ENCODE measurements at places on chromosomes 6 and 20. TPM values are rescaled to one million over a fixed set of nuclear protein-coding genes. Genes with fewer than 3 reads are reported as not detected.

TMEM170B gene
- 9.5 TPM for total RNA-seq

NINL gene
- total RNA-seq: 7.4 TPM

WFDC2 gene
- total RNA-seq: 38.0 TPM

SAMD5 gene
- total RNA-seq: 1.2 TPM

NRSN1 gene
- total RNA-seq: not detected

- DNase-seq: no peak
Measured at GRCh38 chr6:146910611-146911010, 293.6 kb upstream of the STXBP5 start.

DNA sequence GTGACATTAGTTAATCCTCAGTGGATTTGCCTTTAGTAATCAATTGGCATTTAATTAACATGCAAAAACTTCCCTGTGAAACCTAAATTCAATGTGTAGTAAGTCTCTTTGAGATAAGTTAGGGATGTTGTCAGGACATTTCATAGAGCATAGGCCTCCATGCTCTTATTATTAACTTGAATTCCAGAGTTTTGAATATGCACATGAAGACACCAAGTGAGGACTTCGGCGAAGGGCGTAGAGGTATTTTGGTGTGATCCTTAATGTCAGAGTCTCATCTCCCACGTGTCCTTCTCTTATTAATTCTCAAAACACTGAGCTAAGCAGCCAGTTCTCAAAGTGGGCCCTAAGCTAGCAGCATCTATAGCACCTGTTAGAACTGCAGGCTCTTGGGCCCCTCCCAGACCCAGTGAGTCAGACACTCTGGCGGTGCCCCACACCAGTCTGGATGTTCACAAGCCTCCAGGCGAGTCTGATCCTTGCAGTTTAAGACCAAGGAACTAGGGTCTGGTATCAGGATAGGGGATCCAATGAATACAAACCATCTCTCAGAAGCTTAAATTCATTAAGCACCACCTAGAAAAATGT, 292.1 kb downstream of the QKI start:
- no peak for DNase-seq

DNA sequence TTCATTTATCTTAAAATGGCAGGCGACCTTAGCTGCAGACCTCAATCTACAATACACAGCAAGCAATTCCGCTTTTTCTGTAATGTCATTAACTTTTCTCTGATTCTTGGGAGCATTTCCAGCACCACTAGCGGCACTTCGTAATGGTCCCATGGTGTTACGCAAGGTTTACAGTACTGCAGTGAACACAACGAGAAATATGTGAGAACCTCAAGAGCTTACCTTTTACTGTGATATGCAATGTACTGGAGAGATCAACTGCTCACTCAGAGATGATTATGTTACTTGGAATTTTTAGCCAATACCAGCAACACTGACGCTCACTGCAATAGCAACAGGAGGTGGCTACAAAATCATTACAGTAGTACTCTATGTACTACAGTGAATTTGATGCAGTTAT, 2.8 kb upstream of the CEP43 start:
- no peak for DNase-seq

DNA sequence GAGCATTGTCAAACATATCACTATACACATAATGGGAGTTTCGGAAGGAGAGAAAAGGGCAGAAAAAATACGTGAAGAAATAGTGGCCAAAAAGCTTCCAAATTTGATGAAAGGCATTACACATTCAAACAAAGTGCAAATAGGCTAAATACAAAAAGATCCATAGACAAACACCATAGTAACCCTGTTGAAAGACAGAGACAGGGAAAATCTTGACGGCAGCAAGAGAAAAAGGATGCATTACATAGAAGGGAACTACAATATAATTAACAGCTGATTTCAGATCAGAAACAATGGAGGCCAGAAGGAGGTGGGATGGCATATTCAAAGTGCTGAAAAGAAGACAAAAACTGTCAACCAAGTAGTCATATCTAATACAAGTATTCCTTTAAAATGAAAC, 170.8 kb downstream of the MRPL14 start:
- DNase-seq: no peak

GRCh38 chr6:136343700-136344099, 54.1 kb upstream of the BCLAF1 start:
- DNase-seq: no peak

GRCh38 chr6:166314454-166314853, 6.3 kb upstream of the PRR18 start:
- no peak for DNase-seq

- peak; percentile 37 for DNase-seq
Measured at GRCh38 chr20:44395461-44396340, 40.2 kb downstream of the HNF4A start.

- no peak for DNase-seq
Measured at GRCh38 chr20:35314816-35315631, 22.8 kb upstream of the FAM83C start.

- no peak for DNase-seq
Measured at GRCh38 chr6:158761746-158762145, 57.4 kb downstream of the EZR start.

GRCh38 chr6:26017632-26017966, 55.0 kb downstream of the TRIM38 start:
- DNase-seq: peak; percentile 93

GRCh38 chr6:122472022-122472340, 374 bp upstream of the SERINC1 start:
- no peak for DNase-seq

DNA sequence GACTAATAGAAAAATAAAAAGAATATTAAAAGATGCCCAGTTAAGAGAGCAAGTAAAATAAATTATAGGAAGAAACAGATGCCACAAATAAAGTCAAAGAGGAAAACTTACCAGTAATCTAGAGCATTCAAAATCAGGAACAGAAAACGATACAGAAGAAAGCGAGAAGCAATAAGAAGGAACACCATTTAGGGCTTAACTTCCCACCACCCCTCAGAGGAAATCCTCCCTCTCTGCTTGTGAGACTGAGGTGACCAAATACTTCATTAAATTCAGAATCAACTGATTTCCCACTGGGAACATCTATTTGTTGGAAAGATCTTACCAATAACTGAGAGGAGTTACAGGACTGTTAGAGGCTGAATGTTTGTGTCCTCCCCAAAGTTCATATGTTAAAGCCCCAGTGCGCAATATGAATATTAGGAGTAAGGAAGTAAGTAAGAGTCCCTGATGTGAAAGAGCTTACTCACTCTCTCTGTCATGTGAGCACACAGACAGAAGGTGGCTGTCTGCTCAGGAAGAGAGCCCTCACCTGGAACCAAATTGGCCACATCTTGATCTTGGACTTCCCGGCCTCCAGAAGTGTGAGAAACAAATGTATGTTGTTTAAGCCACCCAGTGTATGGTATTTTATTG, 19.5 kb downstream of the KATNA1 start:
- no peak for DNase-seq

- no peak for DNase-seq
Measured at GRCh38 chr20:830011-830521, 3.4 kb upstream of the FAM110A start.

DNA sequence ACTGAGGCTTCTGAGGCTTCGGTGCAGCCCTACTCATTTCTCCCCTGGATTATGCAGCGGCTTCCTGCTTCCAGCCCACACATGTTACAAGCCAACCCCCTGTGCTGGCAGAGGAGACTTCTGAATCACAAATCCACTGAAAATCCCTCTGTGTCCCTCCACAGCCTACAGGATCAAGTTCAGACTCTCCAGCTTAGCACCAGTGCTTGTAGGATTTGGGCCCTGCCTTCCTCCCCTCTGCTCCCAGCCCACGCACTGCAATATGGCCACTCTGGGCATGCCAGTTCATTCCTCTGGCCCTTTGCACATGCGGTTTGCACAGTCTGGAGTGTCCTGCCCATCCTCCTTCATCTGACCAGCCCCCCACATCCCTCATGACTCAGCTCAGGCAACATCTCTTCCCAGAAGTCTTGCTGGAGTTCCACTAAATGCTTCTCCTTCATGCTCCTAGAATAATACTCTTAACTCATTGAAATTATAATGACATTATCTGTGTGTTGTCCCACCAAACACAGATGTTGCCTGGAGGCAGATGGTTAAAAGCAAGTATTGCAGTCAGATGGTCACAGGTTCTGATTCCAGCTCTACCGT, 15.9 kb upstream of the MDGA1 start:
- no peak for DNase-seq

DNA sequence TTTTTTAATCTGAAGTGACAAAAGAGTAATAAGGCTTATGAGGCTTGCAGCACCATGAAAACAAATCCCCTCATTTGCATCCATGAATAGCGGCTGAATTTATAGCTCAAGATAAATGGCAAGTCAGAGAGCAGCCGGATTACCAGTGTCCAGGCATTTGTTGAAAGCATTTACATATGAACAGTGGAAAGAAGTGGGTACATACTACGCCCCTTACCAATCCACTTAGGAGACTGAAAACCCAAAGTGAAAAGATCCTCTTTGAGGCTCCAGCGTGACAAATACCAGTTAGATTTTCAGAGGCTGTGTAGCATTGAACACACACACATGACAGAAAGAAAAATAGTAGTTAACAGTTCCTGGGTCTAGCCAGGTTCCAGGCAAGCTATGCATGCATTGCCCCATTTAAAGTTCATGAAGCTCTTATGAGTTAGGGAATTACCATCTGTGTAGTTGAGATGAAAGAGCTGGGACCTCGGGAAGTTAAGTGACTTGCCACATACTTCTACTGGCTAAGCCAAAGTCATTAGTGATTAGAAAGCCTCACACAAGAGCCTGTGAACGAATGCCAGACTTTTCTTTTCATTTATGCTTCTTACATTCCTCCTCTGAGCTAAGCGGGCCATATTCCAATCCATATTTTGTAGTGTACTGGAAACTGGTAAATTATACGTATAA, 28.3 kb upstream of the NHSL1 start:
- no peak for DNase-seq

DNA sequence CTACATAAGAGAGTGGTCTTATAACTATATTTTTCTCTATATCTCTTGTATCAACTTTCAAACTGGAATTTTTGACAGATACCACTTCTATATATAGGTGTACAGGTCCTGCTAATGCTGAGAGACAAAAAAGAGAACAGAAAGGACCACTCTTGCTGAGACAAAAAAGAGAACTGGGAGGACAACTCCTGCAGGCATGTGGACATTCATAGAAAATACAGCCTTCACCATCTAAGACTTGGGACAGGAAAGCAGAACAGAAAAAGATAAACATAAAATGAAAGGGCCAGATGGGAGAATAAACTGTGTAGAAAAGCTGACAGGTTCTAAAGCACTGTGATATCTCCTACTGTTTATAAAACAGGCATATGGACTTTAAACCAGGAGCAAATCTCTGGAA, 541.0 kb upstream of the ADGRB3 start:
- no peak for DNase-seq

DNA sequence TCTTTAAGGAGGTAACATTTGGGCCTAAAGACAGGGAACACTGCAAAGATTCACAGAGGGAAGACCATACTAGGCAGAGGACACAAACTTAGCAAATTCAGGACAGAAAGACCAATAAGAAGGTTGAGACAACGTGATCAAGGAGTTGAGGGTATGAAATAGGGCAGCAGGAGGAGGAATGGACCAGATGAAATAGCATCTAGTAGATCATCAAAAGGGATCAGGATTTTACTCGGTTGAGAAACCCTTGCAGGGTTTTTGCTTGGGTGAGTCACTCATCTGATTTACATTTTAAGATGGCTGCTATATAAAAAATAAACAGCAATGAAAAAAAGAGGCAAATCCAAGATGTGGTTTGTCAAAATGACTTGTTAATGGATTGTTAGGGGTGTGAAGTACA, 4.7 kb downstream of the BCLAF1 start:
- DNase-seq: no peak

DNA sequence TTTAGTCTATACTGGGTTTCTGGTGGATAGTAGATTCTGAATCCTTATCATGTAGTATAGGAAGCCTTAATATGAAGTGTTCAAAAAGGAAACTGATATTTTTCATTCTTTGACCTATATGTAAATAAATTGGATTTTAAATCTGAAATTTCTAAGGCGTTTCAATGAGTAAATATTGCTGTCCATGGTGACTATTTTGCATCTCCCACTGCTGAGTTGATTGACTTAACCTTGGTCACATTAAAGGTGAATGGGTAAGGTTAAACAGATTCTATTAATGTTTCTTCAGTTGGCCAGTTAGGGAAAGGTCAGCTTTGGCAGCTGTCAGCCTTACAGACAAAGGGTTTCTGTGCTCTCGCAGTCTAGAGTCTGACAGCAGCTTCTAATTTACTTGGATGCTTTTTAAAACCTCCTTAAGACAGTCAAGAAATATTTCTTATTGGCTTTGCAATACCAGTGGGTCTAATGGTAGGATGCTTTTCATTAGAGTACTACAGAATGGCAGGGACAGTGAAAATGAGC, 24.8 kb downstream of the PRIM2 start:
- DNase-seq: no peak

DNA sequence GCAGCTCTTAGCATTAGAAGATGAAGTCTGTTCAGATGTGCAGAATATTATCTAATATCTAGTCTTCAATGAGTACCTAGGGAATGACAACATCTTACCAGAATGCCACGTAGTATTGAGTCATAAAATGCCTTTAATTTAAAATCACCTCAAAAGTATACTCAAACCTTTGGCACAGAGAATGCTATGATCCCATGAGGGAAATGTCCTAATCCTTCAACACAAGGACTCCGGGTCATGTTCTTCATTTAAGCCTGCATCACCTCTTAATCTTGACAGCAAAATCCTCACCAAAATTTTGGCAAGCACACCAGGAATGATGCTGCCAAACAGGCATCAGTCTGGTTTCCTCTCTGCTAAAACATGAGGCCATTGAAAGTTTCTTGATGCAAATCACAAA, 23.6 kb upstream of the MARCKS start:
- no peak for DNase-seq
